ENCODE measurements at places on chromosomes 5 and 9.
A peak's percentile ranks its signal among the peaks of the same experiment; 100 is the strongest.

GRCh38 chr5:34014626-34015025, 6.8 kb upstream of the AMACR start:
- DNase-seq, result no peak

- DNase-seq, result no peak
These were observed 66.0 kb upstream of the ORM1 start for GRCh38 chr9:114256827-114257328.

GRCh38 chr5:128516978-128517377, 21.1 kb downstream of the FBN2 start:
- no peak for DNase-seq

DNA sequence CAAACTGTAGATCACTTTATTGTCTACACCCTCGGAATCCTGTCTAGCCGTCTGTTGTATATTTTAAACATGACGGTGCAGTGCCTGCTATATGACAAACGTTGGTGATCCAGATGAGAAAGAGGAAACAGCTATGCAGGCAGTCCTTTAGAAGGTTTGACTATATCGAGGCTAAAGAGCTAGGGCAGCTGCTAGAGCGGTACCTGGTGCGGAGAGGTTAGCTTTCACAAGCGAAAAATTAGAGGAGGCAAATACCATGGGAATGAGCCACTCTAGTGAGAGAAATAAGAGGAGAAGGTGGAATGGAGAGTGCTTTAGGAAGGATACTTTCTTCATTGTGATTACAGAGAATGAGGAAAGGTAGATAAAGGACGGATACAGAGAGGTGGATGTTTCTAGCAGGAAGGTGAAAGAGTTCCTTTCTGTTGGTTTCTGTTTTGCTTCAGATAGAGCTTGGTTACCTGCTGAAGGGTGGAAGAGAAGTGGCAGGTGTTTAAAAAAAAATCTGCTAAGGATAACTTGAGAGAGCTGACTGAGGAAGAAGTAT, 959 bp upstream of the FBXL17 start:
- DNase-seq, result no peak

- DNase-seq, result peak; percentile 60
These were observed 18.2 kb upstream of the FNIP1 start for GRCh38 chr5:131814990-131815389.

DNA sequence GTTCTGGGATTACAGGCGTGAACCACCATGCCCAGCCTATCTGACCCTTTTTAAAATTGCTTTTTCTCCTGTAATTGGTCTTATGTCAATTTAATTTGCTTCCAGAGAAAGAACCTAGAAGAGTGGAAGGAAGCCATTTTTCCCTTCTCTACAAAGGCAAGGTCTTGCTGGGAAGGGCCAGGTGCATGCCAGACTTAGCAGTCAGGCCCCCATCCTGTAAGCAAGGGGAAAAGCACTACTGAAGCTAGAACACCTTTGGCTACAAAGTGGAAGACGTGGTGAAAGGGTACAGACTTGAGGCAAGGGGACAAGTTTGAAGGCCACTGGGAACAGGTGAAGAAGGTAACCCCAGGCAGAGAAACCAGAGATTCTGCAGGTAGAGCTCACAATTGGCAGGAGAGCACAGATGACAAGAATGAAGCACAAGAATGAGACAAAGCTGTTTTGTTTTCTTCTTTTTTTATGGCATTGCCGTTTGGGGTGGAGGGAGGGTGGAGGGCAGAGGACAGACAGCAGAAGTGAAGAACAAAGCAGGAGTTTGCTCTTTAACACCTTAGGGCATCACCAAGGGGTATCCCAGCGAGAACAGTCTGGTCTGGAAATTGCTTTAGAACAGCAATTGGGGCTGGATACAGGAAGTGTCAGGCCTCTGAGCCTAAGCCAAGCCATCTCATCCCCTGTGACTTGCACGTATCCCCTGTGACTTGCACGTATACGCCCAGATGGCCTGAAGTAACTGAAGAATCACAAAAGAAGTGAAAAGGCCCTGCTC, 72.9 kb downstream of the SERINC5 start:
- no peak for DNase-seq

- no peak for DNase-seq
These were observed 53.9 kb downstream of the DROSHA start for GRCh38 chr5:31477971-31478370.

GRCh38 chr5:177302354-177303110, 987 bp downstream of the RAB24 start:
- no peak for DNase-seq

DNA sequence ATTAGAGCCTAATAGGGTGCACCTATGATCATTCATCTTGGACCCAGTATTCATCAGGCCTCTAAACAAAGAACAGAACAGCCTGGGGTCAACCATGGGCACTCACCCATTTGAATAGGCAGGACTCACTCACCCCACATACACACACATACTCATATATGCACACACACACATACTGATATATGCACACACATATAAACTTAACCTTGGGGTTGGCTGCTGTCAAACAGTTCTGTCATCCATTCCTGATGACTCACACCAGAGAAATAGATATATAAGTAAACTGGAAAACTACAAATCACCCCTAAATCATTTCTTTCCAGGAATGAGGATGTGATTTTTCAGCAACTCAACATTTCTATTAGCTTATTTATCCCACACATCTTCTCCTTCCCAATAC, 51.3 kb downstream of the ARL15 start:
- DNase-seq, result no peak

DNA sequence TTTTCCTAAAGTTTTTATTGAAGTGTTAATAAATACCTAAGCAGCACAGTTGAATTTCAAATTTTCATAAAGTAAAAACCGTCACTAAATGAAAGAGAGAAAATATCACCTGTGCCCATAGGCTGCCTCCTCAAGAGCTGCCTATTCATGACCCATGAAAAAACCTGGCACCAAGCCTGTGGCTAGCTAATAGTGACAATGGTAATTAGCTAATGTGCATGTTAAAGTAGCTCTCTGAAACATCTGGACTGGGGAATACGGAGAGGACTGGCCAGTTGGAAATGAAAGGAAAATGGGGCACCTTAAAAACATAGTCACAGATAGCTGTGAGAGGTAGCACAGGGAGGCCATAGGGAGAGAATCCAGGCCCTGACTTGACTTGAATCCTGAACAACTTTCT, 5.4 kb upstream of the GNE start:
- DNase-seq, result no peak

DNA sequence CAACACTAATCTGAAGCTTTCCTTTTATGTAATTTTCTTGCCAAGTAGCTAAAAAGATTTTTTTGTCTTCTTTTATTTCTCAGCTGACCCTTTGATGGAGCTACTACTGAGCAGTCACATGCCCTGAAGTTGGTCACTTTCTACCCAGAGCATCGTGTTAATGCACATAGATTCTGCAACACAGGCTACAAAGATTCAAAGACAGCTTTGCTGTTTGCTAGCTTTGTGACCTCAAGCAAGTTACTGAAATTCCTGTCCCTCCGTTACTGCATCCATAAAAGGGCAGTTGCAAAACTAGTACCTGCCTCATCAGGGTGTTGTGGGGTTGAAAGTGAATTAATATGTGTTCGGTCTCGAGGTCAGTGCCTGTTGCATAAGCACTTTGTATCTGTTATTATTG, 179.9 kb downstream of the GAS1 start:
- DNase-seq, result peak; percentile 75

DNA sequence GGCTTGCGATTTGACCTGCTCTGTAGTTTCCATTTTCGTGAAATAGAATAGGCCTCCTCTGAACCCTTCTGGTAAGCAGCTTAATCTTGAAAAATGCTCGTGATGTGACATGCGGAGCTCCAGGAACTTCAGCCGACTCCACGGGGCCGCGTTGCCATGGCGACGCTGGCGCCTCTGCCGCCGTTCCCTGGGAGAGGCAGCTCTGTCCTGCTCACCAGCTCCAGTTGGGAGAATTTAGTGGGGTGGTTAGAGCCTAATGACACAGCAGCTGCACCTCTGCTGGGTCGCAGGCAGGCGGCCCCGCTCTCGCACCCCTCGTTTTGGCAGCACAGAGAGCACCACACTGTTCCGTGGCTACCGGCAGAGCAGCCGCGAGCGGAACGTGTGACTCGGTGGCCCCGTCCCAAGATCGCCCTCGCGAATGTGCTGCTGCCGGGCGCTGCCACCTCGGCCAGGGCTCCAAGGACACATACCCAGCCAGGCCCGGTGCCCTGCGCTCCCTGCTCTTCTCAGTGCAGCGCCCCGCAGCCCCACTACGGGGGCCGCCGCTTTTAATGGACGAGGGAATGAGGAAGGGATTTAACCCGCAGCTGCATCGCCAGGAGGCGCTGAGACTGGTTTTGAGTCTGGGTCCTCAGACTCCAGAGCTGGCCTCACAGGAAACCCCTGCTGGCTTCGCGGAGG, 131.2 kb upstream of the LMX1B start:
- peak; percentile 12 for DNase-seq

DNA sequence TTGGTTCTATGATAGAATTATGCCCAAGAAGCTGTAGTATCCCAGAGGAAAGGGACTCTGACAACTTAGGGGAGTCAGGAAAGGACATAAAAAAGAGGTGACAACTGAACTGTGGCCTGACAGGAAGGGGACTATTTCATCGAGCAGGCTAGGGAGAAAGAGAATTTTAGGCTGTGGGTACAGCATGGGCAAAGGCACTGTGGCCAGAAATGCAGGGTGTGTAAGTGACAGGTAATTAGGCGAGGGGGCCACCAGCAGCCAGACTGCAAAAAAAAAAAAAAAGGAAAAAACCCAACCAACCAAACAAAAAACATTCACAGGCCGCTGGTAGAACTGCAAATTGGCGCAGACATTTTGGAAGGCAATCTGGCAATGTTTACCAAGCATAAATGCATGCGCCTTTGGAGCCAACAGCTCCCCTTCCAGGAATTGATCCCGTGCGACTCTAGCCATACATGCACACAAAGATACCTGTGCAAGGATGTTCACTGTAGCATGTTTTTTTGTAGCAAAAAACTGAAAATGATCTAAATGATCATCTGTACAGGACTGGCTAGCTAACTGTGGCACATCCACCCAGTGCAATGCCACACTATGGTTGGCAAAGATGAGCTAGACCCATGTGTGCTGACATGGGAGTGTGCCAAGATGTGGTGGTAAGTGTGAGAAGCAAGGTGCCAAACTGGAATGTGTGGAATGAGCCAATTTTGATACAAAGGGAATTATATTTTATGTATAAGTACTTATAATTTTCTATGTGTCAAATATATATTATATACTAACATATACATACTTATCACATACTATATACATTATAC, 1.1 kb downstream of the EIF4E1B start:
- no peak for DNase-seq

- peak; percentile 18 for DNase-seq
These were observed at the start of gene DOCK8 for GRCh38 chr9:214648-215493. DOCK8 (plus strand) TSS chr9:214865; CDS start chr9:214977, 112 bp downstream.

DNA sequence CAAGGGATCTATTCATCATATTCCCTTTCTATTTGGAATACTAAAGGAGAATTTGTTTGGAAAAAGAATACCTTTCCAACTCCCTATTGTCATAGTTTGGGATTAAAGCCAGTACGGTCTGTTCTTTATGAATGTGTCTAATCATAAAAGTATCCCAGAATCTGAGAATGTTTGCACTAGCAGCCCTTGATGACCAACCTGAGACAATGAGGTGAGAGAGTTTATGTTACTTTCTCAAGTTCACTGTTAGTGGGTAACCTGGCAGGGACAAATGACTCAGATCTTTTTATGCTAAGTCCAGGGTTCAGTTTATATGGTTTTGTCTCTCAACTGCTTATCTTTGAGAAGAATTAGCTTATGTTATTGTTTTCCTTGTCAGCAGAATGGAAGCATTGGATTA, 25.3 kb upstream of the TLR4 start:
- no peak for DNase-seq

- DNase-seq, result no peak
These were observed 27.2 kb upstream of the CER1 start for GRCh38 chr9:14749741-14750211.

All from fibroblast of villous mesenchyme (primary cell).